Tongue (tissue), 3 donors: ENCODE measurements at places on chromosomes 2 and 18.

DNA sequence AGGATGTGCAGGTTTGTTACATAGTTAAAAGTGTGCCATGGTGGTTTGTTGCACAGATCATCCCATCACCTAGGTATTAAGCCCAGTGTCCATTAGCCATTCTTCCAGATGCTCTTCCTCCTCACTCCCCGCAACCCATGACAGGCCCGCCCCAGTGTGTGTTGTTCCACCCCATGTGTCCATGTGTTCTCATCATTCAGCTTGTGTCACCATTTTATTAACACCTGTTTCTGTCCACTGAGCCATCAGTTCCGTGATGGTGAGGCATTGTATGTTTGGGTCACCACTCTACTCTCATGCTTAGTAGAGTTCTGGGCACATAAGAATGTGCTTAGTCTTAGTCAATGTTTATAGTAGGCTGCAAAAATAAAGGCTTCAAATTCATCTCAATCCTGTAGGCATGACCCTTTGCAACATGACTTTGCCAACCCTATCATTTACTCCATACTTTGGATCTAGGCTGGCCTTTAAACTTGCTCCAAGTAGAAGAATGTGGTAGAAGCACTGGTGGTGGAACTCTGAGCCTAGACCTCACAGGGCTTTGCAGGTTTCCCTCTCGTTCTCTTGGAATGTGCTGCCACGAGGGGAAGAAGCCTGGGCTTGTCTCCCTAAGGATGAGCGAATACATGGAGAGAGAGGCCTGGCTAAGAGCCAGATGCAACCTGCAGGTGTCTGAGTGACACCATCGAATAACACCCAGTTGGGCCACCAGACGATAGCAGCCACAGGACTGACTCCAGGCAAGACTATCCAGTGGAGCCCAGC is 161.5 kb downstream of the NAPG start:
- DNase-seq: no peak

DNA sequence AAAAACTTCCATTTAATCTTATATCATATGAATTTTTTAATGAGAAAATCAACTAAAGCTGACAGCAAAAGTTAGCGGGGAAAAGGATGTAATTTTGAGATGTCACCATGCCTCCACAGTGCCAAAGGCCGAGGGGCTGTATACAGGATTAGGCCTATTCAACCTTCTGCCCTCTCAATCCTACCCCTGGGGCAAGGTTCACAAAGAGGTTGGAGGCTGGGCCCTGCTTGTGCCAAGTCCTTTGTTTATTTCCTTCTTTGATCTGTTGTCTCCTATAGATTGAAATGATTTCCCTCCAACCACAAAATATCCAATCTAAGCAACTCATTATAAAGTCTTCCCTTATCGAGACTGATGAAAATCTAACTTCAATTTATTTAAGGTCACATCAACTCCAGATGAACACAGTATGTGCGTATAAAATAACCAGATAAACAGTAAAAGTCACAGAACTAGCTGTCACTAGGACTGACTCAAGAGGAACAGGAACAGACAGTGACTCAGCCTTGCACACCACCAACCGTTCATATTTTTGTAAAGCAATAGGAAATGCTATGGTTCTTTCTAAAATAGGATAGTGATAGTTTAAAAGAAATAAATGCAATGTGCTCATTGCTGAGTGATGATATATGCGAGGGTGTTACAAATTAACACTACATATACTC is 95.8 kb downstream of the SLC25A12 start:
- no peak for DNase-seq

DNA sequence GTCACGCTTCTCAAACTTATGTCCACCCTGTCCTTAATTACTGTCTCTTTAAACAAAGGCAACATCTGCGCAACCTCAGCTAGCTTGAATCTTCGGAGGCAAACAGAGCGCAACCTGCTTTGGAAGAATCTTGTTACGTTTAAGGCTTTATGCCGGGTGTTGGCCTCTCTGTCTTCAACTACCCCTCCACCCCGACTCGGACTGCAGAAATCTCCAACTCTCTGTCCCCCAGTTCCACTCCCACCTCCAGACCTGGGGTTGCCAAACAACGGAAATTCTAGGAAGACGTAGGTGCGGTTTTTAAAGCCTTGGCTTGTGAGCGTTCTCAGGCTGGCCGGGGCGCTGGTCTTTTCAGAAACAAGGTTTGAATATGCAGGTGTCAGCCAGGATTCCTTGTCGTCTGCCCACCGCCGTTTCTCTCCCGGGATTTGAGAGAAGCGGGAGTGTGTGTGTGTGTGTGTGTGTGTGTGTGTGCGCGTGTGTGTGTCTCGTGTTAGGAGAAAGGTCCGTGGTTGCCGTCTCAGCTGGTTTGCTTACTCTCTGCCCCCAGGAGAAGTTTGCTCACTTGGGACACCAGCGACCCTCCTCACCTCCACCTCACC is 1.1 kb upstream of the ONECUT2 start:
- DNase-seq: no peak

DNA sequence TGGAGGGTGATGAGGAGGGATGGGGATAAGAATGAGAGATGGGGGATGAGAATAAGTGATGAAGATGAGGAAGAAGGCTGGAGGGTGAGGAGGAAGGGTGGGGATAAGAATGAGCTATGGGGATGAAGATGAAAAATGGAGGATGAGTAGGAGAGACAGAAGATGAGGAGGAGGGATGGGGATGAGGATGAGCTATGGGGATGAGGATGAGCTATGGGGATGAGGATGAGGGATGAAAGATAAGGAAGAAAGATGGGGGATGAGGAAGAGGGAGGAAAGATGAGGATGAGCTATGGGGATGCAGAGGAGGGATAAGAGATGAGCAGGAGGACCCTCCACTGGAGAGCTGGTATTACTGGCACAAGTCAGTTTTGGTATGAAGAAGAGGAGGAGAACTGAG is 231.5 kb downstream of the NAPG start:
- DNase-seq: no peak

GRCh38 chr2:134667081-134667480 is 51.7 kb downstream of the TMEM163 start:
- no peak for DNase-seq
